NCI-H1092 treated with DMSO at 0.1 percent for 48 hours (cell line): ENCODE measurements at places on chromosomes 4 and X.
A peak's percentile ranks its signal among the peaks of the same experiment; 100 is the strongest.

GRCh38 chr4:4990857-4991540 lies 28.3 kb downstream of the CYTL1 start:
- no peak for DNase-seq

- peak; percentile 56 for DNase-seq
Observed at GRCh38 chrX:109890910-109891502, 111.9 kb upstream of the TMEM164 start.

DNA sequence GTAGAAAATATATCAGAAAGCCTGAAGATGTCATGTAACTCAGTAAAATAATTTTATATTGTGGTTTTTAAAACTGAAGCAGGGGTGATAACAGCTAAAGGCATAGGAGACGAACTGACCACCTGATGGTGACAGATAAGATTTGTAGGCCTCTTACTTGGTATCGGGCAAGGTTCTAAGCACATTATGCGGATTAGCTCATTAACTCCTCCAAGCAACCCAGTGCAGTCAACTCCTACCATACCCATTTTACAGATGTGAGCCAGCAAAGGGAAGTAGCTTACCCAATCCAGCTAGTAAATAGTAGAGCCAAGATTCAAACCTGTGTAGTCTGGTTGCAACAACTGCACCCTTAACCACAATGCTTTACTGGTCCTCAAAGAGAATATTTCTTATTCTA lies 62.1 kb downstream of the CC2D2A start:
- DNase-seq, result no peak

DNA sequence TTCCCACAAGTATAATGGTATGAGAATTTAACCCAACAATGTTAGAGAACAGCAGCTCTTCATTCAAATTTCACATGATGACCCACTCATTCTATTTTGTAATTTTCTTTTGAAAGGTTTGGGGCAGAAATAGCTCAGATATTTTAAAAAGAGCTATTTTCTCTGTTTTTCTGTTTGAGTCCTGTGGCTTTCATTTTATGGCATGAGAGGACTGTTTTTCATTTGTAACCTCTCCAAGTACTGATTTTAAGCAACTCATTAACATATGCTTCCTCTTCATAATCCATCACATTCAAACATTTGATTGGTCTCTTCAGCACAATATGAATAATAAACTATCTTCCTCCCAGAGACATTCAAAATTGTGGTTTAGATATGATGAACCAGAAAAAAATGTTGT lies 129.0 kb upstream of the TEX13A start:
- no peak for DNase-seq

DNA sequence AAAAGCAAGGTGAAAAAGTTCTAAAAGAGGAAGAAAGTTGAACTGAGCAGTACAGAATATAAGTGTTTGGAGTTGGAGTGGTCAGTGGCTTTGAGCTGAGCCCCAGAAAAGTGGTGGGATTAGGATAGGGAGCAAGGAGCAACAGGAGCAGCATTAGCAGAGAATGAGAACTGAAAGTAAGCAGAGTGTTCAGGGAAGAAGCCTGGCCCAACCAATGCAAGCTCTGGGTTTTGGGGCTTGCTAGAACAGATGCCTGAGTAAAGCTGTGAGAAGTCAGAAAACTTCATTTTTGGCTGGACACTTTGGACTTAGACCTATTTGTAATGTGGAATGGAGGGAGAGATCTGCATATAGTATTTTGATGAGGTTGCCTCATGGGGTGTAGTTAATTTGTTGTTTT lies 17.8 kb downstream of the JADE1 start:
- no peak for DNase-seq

GRCh38 chr4:177519481-177520260 lies 77.4 kb upstream of the AGA start:
- no peak for DNase-seq

DNA sequence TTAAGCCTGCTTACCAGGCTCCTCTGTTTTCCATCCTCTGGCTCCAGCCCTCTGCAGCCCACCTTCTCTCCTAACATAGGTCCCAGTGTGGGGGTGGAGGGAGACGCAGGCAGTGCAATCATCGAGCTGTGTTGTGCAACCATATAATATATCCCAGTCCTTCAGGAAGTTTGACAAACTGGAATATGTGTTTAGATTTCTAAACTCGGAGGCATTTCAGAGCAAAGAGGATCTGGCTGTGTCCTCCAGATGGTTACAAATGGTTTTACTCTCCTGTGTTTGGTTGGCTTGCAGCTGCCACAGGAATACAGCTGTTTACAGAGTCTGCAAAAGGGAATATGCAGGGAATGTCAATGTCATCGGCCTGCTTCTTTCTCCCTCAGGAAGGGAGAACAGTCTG lies 195.3 kb upstream of the LNX1 start:
- DNase-seq, result no peak

DNA sequence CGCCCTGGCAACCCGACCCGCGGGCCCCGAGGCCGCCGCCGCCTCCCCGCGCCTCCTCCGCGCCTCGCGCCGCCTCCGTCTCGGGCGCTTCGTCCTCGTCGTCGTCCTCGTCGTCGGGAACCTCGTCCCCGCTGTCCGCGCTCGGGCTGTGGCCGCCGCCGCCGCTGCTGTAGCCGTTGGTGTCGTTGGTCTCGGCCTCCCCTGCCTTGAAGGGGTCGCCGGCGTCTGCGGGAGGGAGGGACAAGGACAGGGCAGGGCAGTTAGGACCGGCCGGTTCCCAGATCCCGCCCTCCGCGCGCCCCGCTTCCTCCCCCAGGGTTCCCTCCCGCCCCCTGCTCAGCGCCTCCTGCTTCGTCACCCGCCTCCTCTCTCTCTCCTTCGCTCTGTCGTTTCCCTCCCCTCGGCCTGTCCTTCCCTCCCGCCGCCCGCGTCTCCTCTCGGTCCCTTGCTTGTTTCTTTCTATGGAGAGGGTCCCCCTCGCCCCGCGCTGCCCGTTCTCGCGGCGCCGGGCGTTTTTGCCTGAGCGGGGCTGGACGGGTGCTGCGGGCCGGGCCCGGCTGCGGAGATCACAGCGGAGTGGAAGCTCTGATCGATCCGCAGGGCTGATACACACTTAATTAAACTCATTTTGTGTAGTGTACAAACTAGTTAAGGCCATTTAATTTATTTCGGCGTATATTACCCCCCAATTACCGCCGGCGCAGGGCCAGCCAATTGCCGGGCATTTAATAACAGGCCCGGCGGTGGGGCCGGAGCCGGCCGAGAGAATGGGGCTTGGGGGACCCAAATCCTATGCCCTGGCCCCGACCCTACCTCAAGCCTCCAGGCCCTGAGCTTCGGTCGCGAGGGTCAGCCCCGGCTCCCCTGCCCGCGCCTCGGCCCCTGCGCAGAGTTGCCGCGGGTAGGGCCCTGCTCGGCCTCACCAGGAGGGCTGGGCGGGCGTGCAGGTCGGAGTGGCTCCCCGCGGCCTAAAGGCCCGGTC lies 2.4 kb downstream of the NKX1-1 start:
- no peak for DNase-seq

DNA sequence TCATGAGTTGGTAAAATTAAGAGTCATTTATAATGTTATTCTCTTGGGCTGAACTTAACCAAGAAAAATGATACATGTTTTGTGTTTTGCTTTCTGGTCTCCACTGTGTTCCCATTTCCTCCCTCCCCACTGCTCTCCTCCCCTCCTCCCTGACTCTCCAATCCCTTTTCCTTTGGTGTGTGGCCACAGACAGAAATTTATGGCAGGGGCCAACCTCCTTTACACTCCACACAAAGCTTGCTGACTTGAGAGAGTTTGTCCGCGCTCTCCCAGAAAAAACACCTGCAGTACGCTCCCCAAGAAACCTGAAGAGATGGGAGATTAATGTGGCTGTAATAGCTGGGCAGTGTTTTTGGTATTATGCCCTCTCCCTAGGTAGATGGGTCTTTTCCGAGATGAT lies 88.9 kb downstream of the ALPK1 start:
- DNase-seq, result no peak

DNA sequence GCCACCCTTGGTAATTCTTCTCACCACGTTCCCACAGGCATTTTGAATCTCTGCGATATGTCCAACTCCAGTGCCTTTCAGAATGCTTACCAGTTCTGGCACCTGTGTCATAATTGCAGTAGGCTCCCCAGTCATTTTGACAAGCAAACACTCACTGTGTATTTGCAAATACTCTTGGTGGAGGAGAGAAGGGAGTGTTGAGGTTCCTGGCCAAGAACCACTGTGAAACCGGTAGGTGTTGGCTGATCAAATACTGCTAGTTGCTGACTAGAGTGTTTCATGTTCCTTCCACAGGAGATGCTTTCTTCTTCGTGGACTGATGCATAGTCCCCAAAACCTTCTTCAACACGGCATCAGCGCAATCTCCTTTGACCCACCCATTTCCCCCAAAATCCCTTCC lies 16.0 kb upstream of the NLGN4X start:
- DNase-seq, result peak; percentile 63

GRCh38 chr4:2964706-2965258 lies 1.4 kb downstream of the GRK4 start:
- DNase-seq, result no peak

DNA sequence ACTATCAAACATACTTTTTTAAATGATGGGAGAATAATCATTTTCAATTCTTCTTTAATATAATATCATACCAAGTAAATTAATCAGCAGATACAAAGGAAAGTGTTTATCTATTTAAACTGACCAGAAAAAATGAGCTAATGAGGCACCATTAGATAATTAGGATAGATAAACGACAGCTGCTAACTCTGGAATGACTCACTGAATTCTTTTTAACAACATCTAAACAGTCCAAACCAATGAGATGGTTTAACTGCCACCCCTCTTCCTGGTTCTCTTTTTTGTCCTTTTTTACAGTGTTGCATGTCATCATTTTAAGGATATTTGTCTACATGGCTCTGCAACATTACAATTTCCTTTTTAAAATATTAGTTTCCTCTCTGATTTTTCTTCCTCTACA lies 41.6 kb downstream of the UNC5C start:
- DNase-seq, result no peak

DNA sequence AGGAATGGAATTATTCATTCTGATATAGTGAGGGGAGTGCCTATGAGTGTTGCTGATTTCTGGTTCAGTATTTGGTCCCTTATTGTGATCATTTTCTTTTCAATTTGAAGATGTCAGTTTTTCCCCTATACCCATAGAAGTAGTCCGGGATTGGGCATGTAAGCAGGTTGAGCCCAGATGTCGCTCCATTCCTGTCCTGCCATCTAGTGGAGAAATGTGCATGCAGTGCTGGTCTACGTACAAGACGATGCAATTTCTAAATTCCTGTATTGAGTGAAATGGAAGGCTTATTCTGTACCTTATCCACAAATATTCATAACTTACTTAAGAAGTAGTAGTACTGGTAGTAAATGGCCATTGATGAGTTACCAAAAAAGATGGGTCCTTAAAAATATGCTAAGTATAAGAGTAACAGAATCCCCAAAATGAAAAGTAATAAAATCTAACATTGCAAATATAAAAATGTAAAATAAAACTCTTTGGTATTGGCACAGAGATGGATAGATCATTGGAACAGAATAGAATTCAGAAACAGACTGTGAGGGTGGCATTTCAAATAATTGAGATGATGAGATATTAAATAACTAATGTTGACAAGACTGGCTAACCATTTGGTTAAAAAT lies 60.9 kb downstream of the UGT8 start:
- DNase-seq, result peak; percentile 76

GRCh38 chr4:123415576-123415975 lies 19.0 kb downstream of the SPRY1 start:
- no peak for DNase-seq
